ENCODE measurements at places on chromosomes 1 and 21.

DNA sequence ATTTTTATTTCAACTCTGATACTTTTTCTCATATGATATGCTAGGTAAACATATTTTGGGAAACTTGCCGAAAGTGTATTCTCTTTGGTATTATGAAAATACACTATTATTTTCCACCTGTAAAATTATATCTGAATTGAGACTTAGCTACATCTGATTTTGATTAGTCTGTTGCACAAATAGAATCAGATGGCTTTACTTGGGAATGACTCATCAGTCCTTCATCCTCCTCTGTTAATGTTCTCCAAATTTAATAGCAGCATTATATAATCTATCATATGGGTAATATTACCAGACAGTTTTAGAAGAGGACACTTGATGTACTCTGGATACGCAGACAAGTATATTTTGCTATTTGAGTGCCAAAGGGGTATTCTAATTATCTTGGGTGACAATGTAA, 245.3 kb downstream of the CTH start:
- no peak for DNase-seq

DNA sequence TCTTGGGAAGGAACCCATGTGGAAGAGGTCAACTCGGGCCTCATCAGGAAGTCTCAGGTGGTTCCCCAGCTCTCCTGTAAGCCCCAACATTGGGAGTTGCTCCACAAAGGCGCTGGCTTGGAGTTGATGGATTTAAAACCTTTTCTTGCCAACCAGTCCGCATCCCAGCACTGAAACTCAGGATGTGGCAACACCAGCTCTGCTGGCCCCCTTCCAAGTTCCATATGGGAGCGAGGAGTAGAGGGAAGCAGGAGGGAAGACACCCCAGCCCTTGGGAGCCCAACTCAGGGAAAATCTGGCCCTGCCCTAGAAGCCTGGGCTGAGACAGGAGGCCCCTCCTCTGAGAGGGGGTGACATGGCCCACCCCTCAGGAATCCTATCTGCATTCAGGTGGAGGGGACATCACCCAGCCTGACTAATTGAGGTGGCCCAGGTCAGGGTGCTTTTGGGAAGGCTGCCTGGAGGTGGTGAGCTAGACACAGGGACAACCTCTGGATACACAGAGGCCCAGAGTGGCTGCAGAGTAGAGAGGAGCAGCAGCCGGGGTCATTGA, 33.1 kb upstream of the DMBX1 start:
- DNase-seq = no peak

GRCh38 chr21:39834543-39834942, 32.7 kb upstream of the PCP4 start:
- no peak for DNase-seq

- DNase-seq = peak; percentile 50
Observed at GRCh38 chr1:7538033-7538432, 233.1 kb upstream of the VAMP3 start.

GRCh38 chr1:21766210-21766609, 16.7 kb downstream of the USP48 start:
- no peak for DNase-seq

GRCh38 chr1:248000169-248000568, 13.3 kb upstream of the OR2L5 start:
- no peak for DNase-seq

DNA sequence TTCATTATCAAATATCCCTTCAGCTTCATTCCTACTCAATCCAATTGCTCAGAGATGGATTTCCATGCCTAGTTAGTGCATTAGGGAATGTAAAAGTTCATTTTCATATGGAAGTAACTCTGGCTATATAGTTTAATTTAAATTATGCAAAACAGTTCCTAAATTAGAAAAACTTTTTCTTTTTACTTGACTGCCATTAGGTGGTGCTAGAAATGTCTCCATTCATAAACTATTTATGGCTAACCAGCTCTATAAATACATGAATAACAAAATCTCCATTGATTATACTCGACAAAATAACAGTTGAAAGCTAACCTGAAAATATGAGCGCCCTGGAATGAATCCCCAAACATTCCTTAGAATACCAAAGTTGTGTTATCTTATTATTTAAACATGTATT, 311.4 kb downstream of the USH2A start:
- DNase-seq = no peak
